ENCODE measurements at places on chromosomes 6 and 20. TPM values are rescaled to one million over a fixed set of nuclear protein-coding genes. Genes with fewer than 3 reads are reported as not detected.

The ATG5 gene
- total RNA-seq, result 31.6 TPM

The OPRM1 gene
- not detected for total RNA-seq

DNA sequence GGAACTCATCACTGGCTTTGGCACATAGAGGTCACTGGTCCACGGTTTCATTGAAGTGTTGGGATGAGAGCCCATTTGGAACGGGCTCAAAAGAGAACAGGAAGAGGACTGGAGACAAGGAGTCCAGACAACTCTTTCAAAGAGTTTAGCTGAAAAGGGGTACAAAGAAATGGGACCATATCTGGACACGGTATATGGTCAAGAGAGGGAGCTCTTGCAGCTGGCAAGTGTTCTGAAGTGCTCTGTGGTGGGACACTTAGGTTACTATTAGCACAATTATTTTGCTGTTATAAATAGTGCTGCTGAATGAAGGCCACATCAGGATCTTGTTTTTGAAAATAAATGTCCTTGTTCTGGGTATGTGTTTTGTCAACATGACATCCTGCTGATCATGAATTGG, 4.6 kb downstream of the SGK2 start:
- H3K27ac ChIP-seq, result no peak overlapping the region
- no peak for DNase-seq
- no peaks in the 10 kb centered on the region for H3K27me3 ChIP-seq

DNA sequence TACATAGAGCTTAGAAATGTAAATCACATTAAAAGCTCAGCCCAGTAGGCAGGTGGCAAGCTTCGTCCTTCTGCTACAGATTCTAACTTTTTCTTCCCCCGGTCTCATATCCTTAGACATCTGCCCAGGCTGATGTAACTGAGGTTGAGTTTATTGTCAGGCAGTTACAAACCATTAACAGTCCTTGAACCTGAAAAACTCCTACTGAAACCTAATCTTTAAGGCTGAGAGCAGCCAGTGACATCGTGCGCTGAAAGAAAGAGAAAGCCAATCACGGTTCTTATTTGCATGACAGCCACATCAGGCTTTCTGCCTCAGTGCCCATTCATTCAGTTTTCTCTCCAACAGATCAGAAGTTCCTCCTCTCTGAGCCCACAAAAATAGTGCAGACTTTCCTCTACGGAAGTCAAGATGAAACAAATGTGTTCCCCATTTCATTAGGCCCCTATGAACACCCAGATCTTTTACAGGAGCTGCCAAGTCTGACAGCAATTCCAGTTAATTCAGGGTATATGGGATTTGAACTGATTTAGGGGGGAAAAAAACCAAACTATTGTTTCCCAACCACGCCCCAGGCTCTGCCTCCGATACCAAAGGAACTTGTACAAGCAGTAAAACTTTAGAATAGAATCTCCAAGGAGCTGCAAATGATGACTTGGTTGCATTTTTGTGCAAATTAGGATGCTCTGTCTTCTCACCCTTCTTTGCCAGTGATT, at the start of gene NHSL1:
Gene NHSL1 (minus strand): TSS at position 192 of the 716 bp plus-strand sequence. CDS start 204 bp downstream, outside the sequence.
- peaks cover 4% of the 10 kb centered on the region for H3K4me1 ChIP-seq
- H3K27ac ChIP-seq, result no peak within 1 kb of the TSS
- no peak for DNase-seq
- peaks cover 9% of the 10 kb centered on the region for H3K27me3 ChIP-seq
- no peaks in the 10 kb centered on the region for H3K36me3 ChIP-seq

GRCh38 chr6:118298476-118299427, 249.3 kb upstream of the PLN start:
- H3K36me3 ChIP-seq, result no peaks in the 10 kb centered on the region
- no peak overlapping the region for H3K27ac ChIP-seq
- no peak overlapping the region for H3K4me3 ChIP-seq
- no peak for DNase-seq

DNA sequence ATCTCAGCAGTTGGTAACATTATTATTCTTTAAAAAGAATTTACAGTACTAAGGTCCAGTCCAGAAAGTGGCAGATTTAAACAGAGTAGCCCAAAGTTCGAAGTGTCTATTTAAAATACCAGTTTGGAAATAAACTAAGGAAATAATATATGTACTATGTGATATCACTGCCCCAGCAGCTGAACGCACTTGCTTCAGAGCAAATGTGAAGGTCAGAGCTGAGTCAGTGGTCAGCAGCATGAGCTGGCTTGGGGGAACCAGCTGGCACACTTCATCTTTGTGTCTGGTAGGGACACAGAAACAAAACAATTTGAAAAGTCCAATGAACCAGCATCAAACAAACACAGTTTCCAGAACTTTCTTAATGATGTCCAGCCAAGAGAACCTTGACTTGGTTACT, 15.4 kb downstream of the TMEM14B start:
- peaks cover 17% of the 10 kb centered on the region for H3K4me1 ChIP-seq
- no peak overlapping the region for H3K27ac ChIP-seq
- no peak overlapping the region for H3K4me3 ChIP-seq
- no peak for DNase-seq

GRCh38 chr6:26216359-26216885, 129.2 kb downstream of the HFE start:
- H3K27me3 ChIP-seq, result no peaks in the 10 kb centered on the region
- H3K4me3 ChIP-seq, result no peak overlapping the region
- peaks cover 2% of the 10 kb centered on the region for H3K4me1 ChIP-seq
- H3K27ac ChIP-seq, result no peak overlapping the region
- H3K36me3 ChIP-seq, result peaks cover 1% of the 10 kb centered on the region
- peak; percentile 88 for DNase-seq

The CFAP61 gene
- total RNA-seq, result 0.39 TPM

DNA sequence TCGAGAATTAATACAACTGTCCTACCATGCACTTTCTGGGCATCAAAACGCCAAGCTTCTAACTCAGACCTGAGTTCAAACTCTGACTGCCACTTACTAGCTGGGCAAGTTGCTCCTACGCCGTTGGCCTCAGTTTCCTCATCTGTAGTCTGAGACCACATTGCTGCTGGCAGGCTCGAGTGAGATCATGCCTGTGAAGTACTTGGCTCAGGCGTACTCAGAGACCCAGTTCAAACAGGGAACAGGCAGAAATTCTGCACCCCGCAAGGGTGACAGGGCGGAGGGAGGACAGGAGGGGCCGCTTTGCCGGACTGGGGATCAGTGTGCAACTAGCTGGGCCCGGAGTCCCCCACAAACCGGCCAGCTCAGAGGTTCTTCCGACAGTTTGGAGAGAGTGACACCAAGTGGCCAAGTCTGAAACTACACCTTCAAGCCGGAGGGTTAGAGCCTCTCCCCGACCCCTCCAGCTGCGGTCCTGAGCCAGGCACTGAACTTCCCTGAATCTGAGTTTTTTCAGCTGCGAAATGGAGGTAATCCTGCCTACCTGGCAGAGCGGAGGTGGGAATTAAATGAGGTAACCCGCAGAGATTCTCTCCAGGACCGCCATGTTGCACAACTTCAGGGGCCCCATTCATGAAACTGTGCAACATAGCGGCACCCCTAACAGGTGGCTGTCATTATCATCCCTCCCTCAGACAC, 46.0 kb upstream of the PTPN1 start:
- no peaks in the 10 kb centered on the region for H3K36me3 ChIP-seq
- peak; percentile 68 for DNase-seq
- no peak overlapping the region for H3K4me3 ChIP-seq

- H3K4me1 ChIP-seq, result peaks cover 13% of the 10 kb centered on the region
Observed at GRCh38 chr20:10463622-10464021, 28.5 kb downstream of the SLX4IP start.

DNA sequence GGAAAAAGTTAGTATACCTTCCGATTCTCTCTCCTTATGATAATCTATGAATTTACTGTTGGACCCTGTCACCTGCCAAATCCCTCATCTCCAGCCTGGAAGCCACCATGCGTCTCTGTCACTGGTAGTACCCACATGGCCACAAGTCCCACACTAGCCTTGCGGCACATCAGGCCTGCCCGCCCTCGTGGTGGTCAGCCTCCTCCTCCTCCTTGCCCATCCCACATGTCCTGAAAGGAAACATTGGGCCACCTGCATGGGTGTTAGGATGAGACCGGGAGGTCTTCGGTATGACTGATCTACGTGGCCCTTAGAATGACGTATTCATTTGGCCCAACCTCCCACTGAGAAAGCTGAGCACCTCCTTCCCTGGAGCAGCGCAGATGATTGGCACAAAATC, 37.0 kb upstream of the QKI start:
- peaks cover 2% of the 10 kb centered on the region for H3K27me3 ChIP-seq
- no peak overlapping the region for H3K27ac ChIP-seq

The BPIFB4 gene
- total RNA-seq, result not detected

DNA sequence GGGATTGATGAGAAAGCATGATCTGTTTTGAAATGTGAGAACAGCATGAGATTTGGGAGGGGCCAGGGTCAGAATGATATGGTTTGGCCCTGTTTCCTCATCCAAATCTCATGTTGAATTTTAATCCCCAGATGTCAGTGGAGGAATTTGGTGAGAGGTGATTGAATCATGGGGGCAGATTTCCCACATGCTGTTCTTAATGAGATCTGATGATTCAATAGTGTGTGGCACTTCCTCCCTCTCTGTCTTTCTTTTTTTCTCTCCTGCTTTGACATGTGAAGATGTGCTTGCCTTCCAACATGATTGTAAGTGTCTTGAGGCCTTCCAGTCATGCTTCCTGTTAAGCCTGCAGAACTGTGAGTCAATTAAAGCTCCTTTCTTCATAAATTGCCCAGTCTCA, 1060.3 kb upstream of the CITED2 start:
- H3K27ac ChIP-seq, result no peak overlapping the region
- no peak overlapping the region for H3K4me3 ChIP-seq
- H3K4me1 ChIP-seq, result no peaks in the 10 kb centered on the region
- no peaks in the 10 kb centered on the region for H3K27me3 ChIP-seq

GRCh38 chr20:57066126-57066900, 200.1 kb downstream of the BMP7 start:
- H3K27ac ChIP-seq, result no peak overlapping the region
- DNase-seq, result no peak
- H3K27me3 ChIP-seq, result peaks cover 35% of the 10 kb centered on the region
- no peaks in the 10 kb centered on the region for H3K36me3 ChIP-seq

GRCh38 chr6:161256407-161256806, 17.5 kb downstream of the AGPAT4 start:
- H3K4me3 ChIP-seq, result no peak overlapping the region
- no peaks in the 10 kb centered on the region for H3K27me3 ChIP-seq
- no peak overlapping the region for H3K27ac ChIP-seq
- H3K4me1 ChIP-seq, result no peaks in the 10 kb centered on the region
- peaks cover 3% of the 10 kb centered on the region for H3K36me3 ChIP-seq

All from activated CD4-positive, alpha-beta T cell treated with anti-CD3 and anti-CD28 coated beads for 36 hours (primary cell).